ENCODE measurements at places on chromosomes 12 and 14. TPM values are rescaled to one million over a fixed set of nuclear protein-coding genes. Genes with fewer than 3 reads are reported as not detected.

Gene SERPINA12
- total RNA-seq = not detected

Gene SLC6A12
- total RNA-seq = 4.4 TPM

Gene CD4
- 2.3 TPM for total RNA-seq

Gene NFATC4
- total RNA-seq = 5.1 TPM

Gene SLC25A21
- total RNA-seq = 0.78 TPM

- no peak for DNase-seq
Observed at GRCh38 chr12:109744026-109744425, 30.4 kb downstream of the FAM222A start.

GRCh38 chr12:32863128-32863527 lies 33.4 kb downstream of the PKP2 start:
- DNase-seq = no peak

- DNase-seq = no peak
Observed at GRCh38 chr12:80041692-80042091, 57.6 kb upstream of the OTOGL start.

GRCh38 chr12:53499266-53500141 lies at the start of gene MAP3K12:
Gene MAP3K12 (minus strand): TSS chr12:53499458. CDS start chr12:53487391, 12,067 bp downstream.
- peak; percentile 63 for DNase-seq

DNA sequence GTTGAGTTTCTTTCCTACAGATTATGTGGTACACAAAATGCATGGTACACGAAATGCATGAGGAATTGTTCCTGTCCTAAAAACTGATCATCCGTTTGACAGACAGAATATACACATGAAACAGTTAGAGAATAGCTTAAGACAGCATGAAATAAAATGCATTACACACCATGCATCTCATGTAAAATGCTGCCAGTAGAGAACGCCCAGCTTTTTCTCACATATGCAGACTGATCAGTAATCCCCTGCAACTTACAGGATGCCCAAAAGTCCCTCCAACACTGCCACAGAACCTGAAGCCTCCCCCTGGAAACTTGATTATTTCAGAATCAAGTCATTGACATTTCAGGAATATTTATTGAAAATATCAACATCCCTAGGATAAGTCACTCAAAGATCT lies 24.0 kb downstream of the IFNG start:
- DNase-seq = no peak

- DNase-seq = peak; percentile 24
Observed at GRCh38 chr12:3236345-3237187, 159.4 kb downstream of the TSPAN9 start.

- no peak for DNase-seq
Observed at GRCh38 chr12:114767084-114767760, 83.2 kb upstream of the TBX3 start.

DNA sequence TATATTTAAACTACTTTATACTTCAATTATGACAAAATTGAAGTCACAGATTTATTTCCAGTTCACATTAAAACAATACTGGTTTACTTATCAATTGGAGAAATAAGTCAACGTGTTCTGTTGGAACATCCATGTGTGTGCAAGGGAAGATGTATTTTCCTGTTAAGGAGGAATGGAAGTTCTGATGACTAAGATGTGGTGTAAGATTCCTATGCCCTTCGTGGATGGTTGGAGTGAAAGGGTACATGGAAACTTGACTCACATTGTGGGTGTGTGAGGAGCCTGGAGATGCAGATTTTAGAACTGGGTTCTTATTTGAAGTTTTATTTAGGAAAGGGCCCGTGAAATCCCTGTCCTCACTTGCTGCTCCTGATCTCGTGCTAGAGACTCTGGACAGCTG lies 95.3 kb downstream of the CATSPERB start:
- no peak for DNase-seq

DNA sequence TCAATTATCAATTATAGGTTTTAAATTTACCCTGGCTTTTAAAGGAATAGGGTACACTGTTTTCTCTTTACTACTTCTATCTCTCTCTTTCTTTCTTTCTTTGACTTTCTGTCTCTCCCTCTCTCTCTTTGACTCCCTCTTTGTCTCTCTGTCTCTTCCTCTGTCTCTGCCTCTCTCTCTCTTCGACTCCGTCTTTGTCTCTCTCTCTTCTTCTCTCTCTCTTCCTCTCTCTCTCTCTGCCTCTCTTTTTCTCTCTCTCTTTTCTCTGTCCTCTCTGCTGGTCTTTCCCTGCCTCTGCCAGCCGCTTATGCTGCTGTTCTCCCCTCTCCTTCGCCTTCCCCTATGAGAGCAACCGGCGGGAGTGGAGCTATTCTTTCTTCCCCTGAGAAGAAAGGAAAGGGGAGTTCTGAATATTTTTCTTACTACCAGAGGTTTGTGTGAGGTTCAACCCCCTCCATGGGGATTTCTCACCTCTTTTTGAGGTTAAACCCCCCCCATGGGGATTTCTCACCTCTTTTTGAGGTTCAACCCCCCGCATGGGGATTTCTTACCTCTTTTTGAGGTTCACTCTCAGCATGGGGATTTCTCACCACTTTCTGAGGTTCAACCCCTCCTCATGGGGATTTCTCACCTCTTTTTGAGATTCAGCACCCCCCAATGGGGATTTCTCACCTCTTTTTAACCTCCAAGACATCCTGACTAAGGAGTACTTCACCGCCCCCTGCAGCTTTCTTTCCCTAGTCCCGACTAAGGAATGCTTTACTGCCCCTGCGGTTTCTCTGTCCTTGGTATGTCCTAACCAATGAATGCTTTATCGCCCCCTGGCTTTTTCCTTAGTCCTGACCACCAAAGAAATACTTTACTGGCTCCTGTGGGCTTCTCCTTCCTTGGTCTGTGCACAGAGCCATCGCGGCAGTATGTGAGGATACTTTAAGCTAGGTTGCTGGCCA lies 27.4 kb upstream of the DDHD1 start:
- DNase-seq = no peak

DNA sequence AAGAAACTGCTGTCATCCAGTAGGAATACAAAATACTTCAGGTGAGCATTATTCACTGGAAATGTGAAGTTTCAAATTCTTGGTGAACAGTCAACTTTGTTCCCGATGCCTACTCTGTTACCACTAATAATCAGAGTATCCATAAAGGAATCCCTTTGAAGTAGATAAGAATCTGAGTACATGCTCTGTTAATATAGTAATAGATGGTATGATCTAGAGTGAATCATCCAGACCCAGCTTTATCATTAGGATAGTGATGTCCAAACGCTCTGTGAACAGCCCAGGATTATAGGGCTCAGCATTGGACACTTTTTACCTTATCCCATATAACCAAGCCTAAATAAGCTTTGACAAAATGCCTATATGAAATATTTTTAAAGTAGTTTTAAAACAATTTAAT lies 33.3 kb downstream of the PPP2R3C start:
- no peak for DNase-seq

- no peak for DNase-seq
Observed at GRCh38 chr14:22505697-22506377, 83.2 kb downstream of the DAD1 start.

DNA sequence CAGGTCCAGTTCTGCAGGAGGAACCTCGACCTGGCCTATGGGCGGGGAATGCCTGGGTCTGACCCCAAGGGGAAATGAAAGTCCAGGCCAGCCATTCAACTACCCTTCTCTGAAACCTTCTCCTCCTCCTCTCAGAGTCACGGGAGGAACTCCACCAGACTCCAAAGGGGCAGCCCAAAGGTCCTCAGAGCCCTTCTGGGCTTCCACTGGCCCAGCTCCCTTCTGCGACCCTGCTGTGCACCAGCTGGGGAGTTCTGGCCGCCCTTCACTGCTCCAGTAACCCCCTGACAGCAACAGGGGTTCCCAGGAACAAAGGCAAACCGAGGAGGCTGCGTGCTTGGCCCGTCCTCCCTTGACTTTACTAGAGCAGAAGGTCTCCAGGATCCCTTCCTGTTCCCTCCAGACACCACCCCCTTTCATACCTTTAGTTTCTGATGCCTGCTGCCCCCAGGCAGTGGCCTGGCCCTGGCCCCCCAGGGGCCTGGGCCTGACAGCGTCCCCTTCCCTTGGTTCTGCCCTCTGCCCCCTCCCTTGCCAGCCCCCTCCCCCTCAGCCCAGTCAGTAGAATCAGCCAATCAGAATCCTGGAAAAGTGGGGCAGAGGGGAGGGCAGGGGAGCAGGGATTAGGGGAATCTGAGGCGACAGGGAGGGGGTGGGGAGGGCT lies 850 bp upstream of the ZNF385A start:
- DNase-seq = no peak

- no peak for DNase-seq
Observed at GRCh38 chr12:76237086-76237701, 111.0 kb downstream of the BBS10 start.

DNA sequence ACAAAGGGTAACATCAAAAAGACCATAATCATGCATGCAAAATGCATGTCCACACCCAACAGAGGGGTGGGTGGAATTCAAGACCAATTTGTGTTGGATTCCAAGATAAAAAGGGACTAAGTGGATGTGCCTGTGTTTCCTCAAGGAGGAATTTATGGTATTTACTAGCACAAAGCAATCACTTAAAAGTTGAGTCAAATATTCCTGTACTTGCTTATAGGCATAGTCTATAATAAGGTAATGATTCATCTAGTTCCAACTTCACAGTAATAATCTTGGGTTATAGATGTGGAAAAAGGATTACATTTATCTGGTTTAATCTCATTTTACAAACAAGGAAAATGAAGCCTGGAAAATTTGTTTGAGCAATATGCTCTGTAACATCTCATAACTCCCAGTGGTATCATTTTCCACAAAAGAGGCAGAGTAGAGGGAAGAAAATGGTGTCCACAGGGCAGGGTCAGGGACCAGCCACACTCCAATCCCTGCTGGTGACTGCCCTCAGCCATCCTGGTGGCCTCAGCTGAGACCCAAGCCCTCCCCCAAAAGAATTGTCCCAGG lies 80.8 kb upstream of the REP15 start:
- no peak for DNase-seq

GRCh38 chr12:64691795-64692583 lies 67.2 kb downstream of the GNS start:
- no peak for DNase-seq

DNA sequence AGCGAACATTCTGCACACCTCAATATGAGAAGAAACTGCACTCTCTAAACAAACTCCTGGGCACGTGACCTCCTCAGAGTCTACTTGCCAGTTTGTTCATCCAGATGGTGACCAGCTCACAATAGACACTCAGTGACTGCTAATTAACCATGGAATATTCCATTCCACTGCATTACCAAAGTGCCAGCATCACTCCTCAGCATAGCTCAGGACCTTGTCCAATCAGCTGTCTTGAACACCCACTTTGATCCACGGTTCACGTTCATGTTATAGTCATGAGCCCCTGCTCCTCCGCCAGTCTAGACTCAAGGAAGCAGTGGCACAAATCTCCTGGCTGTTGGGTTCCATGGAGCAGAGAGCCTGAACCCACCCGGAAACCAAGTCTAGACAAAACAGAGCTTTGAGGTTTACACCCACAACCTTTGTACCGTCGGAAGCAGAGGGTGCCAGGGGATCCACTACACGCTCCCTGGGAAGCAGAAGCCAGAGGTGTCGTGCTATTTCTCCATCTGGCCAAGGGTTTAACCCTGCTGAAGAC lies 285.3 kb downstream of the ZFP36L1 start:
- no peak for DNase-seq

DNA sequence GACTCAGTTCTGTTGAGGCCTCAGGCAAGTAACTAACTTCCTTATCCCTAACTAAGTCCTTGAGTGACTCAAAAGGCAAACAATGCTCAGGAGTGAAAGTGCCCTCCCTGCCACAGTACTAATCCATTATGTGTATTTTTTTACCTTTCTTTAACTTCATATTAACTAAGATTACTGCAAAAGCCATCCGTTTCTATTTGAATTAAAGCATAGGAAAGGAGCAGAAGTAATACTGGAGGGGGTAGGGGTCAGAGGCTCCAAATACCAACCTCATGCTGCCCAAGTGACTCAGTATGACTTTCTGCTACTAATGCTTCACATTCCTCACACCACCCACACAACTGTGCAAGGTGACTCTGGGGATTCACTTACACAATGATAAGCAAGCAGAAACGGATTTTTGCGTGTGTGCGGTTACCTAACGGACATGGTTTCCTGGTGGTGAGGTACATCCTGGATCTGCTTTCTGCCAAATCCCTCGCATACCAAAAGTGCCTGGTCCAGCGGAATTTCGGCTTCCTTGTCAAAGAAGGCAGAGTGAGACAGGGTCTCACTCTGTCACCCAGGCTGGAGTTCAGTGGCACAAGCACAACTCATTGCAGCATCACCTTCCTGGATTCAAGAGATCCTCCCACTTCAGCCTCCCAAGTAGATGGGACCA lies 25.1 kb downstream of the MOK start:
- DNase-seq = no peak

Data from occipital lobe (tissue), 3 donors.